CD4-positive, alpha-beta T cell treated with Interleukin-4 for 4 hours (primary cell): ENCODE measurements at places on chromosomes 1 and 21.

DNA sequence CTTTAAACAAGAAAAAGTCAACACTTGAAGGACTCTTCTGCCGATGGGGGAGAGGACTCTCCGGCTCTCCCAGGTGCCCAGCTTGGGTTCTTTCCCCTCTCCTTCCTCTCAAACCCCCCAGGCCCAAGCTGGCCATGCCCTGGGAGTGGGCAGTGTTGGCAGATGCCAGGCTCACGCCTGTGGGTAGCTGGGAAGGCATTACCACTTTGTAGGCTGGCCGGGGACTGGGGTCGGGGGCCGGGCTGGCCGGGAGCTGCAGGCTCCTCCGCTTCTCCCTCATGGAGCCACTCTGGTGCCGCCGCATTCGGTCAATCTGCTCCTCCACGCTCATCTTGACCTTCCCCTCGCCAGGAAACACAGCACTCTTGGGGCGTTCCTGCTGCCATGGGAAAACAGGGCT, 16.4 kb upstream of the GOLT1A start:
- DNase-seq: no peak

- no peak for DNase-seq
Measured at GRCh38 chr1:193260056-193260745, 73.8 kb upstream of the B3GALT2 start.

DNA sequence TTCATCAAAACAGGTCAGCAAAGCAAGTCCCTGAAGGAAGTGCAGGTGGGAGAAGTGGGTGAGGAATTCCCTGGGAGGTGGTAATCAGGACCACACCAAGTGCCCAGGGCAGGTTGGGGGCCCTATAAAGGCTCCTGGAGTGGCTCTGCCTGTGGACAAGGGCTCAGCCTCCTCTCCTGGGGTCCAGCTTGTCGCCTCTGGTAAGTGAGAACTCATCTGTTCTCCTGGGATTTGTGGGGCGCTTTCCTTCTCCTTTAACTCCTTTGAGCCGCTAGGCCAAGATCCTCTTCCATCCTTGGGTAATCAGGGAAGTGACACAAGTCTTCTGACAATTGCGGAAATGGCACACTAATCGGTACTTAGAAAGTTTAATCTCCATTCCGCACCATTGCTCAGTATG, at the start of gene SPRR4:
Gene SPRR4, plus strand, starts transcription at position 154 of the 400 bp plus-strand sequence. CDS start 1,243 bp downstream, outside the sequence.
- DNase-seq: no peak

- no peak for DNase-seq
Measured at GRCh38 chr1:219746141-219746540, 133.2 kb upstream of the ZC3H11B start.

GRCh38 chr1:37553598-37553926, 531 bp downstream of the SNIP1 start:
- no peak for DNase-seq

- DNase-seq: no peak
Measured at GRCh38 chr1:47705517-47706130, 267.8 kb downstream of the FOXD2 start.

DNA sequence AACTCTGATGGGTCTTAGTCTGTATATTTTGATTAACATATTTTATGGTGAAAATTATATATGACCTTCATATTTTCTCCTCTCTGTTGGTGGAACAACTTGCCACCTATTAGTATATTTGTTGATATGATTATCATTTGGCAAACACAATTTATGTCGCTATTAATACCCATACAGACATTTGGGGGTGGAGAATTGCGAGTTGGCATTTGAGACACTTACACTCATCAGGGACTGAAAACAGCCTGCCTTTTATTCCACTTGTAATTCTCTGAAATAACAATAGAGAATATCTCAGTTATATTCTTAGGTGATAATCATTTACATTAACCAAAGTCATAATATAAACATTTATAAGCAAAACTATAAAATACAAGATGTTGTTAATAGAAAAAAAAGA, 100.5 kb upstream of the RGS18 start:
- no peak for DNase-seq

- no peak for DNase-seq
Measured at GRCh38 chr21:32735524-32735923, 7.7 kb upstream of the SYNJ1 start.

DNA sequence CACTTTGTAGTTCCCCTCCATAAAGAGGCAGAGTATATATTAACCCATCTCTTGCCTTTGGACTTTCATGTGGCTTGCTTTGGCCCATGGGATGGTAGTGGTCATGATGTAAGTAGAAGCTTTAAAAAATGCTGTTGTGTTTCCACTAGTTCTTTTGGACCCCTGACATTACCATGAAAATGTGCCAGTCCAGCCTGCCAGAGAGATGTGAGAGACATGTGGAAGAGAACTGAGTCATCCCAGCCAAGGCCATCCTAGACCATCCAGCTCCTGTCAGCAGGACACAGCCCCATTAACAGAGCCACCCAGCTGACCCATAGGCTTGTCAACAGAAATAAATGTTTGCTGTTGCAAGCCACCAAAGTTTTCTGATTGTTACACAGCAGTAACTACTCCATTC, 3.9 kb upstream of the CD101 start:
- no peak for DNase-seq

DNA sequence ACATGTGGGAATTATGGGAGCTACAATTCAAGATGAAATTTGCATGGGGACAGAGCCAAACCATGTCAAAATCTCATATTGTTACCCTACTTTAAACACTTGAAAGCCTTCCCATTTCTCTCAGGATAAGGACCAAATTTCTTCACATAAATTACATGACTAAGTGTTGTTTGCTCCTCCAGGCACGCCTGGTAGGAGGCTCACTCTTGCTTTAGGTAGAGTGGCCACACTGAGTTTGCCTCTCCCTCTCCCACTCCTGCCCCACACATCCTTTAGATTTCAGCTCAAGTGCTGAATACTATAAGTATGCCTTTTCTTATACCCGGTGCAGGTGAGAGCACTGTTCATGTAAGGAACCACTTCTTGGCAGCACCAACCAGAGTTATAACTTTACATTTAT, 279.1 kb downstream of the DNM3 start:
- no peak for DNase-seq

DNA sequence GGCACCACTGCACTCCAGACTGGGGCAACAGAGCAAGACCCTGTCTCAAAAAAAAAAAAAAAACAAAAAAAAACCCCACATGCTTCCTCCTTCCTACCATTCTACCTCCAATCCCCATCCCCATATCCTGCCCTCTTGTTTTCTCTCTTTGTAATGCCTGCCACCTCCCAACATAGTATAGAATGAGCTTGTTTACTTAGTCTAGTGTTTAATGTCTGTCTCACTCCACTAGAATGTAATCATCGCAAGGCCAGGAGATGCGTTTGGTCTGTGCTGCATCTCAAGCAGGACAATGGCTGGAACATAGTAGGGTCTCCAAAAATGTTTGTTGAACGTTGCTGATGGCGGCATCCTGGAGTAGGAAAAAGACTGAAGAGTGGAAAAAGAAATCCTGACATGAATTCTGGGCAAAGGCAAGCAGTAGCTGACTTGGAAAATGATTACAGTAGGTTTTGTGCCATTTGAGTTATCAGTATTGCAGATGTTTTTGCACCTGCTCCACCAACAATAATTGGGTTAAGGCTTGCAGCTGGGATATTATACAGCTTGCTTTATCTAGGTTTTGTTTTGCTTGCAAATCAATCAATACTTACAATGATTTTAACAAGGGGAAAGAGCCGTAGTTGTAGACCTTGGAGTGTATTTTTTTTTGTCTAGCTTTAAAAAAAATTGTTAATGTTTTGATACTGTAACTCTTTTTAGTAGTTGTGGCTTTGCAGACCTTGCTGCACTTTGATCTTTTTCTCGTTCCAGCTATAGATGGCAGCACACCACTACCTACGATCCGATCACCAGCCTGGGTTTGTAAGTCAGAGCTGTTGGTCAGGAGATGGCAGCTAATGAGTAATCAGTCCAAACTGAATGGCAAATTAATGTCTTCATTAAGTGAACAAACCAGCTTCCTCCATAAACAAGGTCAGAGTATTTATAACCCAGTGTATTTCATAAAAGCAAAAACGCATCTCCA, 62.4 kb downstream of the BACH1 start:
- no peak for DNase-seq

GRCh38 chr1:56092684-56093570, 486.4 kb downstream of the PLPP3 start:
- no peak for DNase-seq

GRCh38 chr1:168509210-168509609, 34.6 kb downstream of the XCL2 start:
- DNase-seq: no peak

DNA sequence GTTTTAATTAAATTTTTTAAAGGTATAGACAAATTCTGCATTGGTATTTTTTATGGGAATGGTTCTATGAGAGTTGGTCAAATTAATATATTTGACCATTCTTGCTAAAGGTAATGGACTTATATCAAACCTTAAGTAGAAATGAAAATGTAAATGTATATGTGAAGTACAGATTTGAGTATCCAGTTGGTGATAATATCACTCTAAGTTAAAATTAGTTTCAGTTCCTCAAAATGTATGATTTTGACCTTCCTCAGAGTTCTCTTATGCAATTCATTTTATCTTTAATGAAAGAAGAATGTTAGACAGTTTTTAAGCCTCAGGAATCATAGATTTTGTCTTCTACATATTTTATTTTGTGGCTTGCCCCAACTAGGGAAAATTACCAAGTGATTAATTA, 1291.5 kb upstream of the B3GALT2 start:
- DNase-seq: no peak

DNA sequence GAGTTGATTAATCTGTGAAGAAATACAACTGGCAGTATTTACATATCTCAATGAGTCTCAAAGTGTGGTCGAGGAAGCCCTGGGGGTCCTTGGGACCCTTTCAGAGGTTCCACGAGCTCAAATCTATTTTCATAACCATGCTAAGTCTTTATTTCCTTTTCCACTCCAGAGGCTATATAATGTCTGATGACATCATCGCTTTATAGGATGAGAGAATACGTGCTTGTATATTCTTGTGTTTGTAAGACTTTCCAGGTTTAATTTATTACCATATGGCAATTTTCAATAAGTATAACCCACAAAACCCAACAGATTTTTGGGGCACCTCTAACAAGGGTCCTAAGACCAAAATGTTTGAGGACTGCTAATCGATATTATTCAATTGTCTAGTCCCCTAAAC, 1.4 kb upstream of the SLC19A2 start:
- DNase-seq: no peak

GRCh38 chr1:108556066-108556465, 3.8 kb upstream of the EEIG2 start:
- no peak for DNase-seq

GRCh38 chr1:24866211-24867083, 63.6 kb downstream of the RUNX3 start:
- DNase-seq: no peak

DNA sequence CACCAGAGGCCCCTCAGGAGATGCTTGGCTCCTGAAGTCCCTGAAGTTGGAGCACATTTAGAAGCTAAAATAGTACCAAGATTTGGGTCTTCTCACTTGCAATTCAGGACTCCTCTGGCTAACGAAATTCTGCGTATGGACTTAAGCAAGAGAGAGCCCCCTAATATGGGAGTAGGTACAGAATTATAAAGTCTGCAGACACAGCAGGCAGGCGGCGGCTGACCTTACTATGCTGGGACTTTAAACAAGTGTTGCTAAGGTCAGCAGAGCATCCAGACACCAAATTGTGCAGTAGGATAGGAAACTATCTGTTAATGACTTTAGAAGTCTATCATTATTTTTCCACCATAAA, 104.5 kb upstream of the PDE4B start:
- no peak for DNase-seq

DNA sequence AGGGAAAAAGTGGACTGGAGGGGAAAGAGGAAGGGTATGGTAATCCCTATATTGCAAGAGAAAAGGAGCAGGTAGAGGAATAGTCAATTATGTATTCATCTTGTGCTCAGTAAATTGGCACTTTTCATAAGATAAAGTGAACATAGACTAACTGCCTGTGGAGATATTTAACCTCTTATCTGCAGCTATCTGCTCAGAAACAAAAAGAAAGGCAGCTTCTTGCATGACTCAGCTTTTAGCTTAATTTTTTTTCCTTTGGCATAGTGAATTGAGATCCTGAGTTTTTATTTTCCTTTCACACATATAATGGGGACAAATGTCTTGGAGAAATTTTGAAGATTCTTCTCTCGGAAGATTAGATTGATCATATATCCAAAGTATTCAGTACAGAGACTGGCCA, 127.6 kb upstream of the F3 start:
- DNase-seq: no peak

DNA sequence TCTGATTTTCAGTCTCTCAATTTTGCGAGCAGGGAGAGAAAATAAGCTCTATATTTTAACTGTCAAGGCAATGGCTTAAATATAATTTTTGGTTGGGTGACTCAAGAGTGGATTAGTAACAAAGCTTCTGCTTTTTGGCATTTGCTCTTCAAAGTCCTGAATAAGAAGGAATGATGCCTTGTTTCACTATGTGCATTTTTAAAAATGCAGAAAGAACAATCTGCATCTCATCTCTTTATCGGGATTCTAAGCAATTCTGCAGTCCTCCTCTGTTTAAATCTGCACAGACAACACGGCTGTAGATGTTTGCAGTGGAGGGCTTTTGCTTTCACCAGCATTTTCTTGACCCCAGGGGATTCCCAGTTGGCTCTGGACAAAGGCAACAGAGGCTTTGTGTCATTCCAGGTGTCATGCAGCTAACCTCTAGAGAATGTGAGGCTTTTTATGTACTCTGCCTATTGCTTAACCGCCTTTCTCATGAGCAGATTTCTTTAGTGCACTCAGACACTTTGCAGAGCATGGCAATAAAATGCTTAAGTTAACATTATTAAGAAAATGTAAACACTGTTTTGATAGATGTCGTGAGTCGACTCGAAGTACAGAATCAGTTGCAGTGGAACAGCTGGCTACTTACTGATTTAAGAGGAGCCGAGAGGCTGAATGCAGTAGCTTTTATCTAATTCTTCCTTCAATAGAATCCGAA, 783.2 kb upstream of the NEGR1 start:
- no peak for DNase-seq

DNA sequence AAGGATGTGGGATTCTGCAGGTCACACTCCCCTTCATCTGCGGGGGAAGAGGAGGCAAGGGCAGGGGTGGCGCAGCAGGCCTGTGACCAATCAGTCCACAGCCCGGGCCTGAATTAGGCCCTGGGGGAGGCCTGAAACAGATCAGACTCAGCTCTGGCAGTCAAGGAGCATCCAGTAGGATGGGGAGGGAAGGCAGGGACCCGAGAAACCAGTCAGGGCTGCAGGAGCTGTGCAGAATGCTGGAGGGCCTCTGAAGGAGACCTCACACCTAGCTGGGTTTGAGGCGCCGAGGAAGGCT, 12.7 kb downstream of the TNNT2 start:
- DNase-seq: no peak

DNA sequence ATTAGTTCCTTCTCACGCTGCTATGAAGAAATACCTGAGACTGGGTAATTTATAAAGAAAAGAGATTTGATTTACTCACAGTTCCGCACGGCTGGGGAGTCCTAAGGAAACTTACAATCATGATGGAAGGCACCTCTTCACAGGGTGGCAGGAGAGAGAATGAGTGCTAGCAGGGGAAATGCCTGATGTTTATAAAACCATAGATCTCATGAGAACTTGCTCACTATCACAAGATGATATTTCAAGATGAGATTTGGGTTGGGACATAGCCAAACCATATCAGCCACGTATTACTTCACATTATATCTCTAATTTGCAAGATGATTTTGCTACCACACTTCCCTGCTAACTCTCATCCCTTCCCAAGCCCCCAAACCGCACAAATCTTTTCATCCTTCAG, 9.1 kb downstream of the MNDA start:
- DNase-seq: no peak
